Breast epithelium (tissue), 4 donors: ENCODE measurements at places on chromosomes 1 and 21.

DNA sequence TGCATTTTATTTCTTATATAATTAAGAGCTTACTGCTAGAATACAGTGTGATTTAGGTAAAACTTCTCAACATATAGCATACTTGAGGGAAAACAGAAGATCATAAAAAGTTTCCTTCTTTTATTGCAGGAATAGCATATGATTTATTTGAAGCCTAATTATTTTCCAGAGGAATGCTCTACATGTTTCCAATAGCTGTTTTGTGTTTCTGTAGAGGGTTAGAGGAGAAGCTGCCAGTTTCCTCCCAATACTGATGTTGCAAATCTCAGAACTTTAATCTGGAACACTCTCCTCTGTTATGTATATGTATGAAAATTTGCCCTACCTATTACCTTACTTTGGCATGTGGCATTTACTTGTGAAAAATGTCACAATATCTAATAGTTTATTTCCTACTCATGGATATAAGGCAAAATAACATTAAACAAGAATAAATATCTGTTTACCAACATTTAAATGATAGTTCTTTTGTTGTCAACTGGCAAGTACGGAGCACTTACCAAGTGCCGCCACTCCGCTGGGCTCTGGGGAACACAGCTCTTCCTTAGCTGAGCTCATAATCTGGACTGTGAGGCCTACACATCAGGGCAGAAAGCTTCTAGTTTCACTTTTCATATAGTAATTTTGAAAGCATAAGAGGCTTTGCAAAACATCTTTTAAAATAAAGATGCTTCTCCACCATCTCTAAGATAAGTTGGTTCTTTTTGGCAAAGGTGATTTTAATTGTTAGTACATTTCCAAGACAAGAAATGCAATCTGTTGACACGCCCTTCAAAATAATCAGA is 239.8 kb upstream of the C1orf105 start:
- peak overlapping the region; percentile 10 for H3K4me3 ChIP-seq
- no peak for DNase-seq
- peak overlapping the region; percentile 69 for H3K27ac ChIP-seq
- no peaks in the 10 kb centered on the region for H3K4me1 ChIP-seq
- H3K36me3 ChIP-seq = no peaks in the 10 kb centered on the region
- H3K27me3 ChIP-seq = no peaks in the 10 kb centered on the region

DNA sequence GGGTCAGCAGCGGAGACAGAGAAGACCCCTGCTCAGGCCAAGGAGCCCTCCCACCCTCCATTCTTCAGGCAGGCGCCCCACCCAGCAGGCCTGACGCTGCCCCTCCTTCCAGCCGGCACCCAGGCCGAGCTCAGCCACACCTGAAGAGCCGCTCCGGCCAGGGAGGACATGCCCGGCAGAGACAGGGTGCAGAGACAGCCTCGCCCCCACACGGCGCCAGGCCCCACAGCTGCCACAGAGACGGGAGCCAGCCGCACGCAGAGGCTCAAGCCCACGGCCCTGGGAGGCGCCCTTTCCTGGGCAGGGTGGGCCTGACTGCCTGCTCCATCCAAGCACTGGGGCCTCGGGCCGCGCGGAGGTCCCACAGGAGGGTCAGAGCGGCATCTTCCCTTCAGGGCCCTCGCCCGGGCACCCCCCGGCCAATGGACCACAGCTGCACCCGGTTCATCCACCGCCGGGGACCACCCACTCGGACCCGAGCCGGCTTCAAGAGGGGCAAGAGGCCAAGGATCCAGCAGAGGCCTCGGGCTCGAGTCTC is 5.2 kb downstream of the TTLL10 start:
- no peak overlapping the region for H3K4me3 ChIP-seq
- no peaks in the 10 kb centered on the region for H3K36me3 ChIP-seq
- no peaks in the 10 kb centered on the region for H3K4me1 ChIP-seq

DNA sequence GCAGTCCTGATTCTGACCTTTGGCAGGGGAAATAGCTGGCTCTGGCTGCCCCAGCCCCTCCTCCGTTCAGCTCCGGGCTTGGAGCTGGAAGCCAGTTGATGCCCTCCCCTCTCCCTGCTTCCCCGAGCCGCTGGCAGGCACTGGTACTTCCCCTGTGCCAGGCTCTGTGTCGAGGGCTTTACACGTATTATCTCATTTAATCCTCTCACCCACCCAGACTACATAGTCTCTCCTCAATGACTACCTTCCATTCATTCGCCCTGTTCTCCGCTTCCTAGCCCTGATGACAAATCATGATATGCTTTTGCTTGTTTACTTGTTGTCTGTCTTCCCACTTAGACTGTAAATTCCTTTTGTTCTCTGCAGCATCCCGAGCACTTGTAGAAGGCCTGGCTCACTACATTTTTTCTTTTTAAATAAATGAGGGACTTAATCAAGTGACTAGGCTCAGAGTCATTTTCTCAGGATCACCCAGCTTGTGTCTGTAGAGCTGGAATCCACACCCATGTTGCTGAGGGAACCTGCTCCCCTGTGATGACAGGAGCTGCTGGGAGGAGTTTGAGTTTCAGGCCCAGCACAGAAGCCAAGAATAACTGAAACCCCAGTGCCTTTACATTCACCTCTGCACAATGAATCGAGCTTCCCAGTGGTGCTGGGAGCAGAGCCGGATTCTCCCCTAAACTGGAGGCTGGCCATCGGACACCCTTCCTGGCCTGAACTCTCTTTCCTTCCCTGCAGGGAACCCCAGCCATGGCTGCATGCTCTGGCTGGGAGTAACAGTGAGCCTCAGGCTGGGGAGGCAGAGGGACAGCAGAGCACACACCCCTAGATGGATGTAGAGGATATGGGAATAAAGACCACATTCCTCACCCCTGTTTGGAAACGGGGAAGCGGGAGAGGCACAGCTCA is 58.3 kb downstream of the UBIAD1 start:
- no peaks in the 10 kb centered on the region for H3K4me1 ChIP-seq
- H3K4me3 ChIP-seq = no peak overlapping the region
- H3K27me3 ChIP-seq = no peaks in the 10 kb centered on the region
- no peak for DNase-seq
- no peak overlapping the region for H3K27ac ChIP-seq
- H3K36me3 ChIP-seq = no peaks in the 10 kb centered on the region

- no peaks in the 10 kb centered on the region for H3K36me3 ChIP-seq
- H3K27ac ChIP-seq = no peak overlapping the region
- no peak for DNase-seq
- H3K4me3 ChIP-seq = no peak overlapping the region
- H3K4me1 ChIP-seq = no peaks in the 10 kb centered on the region
Observed at GRCh38 chr1:100378956-100379355, 26.6 kb downstream of the CDC14A start.

GRCh38 chr1:19963636-19964035 is 15.8 kb downstream of the PLA2G2A start:
- no peaks in the 10 kb centered on the region for H3K27me3 ChIP-seq
- H3K4me1 ChIP-seq = no peaks in the 10 kb centered on the region
- DNase-seq = no peak
- H3K4me3 ChIP-seq = no peak overlapping the region
- H3K36me3 ChIP-seq = no peaks in the 10 kb centered on the region
- H3K27ac ChIP-seq = no peak overlapping the region

DNA sequence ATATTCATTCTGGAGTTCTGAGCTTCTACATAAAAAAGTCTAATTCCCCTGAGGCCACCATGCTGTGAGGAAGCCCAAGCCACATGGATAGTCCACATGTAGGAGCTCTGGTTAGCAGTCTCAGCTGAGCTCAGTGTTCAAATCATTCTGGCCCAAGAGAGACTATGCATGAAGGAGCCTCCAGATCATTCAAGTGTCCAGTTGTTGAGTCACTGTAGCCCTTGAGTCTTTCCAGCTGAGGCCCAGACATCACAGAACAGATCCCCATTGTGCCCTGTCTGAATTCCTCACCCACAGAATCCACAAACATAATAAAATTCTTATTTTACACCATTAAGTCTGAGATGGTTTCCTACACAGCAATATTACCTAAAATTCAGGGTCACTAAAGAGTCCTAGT is 107.0 kb upstream of the NGF start:
- H3K4me3 ChIP-seq = no peak overlapping the region
- no peaks in the 10 kb centered on the region for H3K36me3 ChIP-seq
- H3K4me1 ChIP-seq = no peaks in the 10 kb centered on the region
- no peaks in the 10 kb centered on the region for H3K27me3 ChIP-seq

DNA sequence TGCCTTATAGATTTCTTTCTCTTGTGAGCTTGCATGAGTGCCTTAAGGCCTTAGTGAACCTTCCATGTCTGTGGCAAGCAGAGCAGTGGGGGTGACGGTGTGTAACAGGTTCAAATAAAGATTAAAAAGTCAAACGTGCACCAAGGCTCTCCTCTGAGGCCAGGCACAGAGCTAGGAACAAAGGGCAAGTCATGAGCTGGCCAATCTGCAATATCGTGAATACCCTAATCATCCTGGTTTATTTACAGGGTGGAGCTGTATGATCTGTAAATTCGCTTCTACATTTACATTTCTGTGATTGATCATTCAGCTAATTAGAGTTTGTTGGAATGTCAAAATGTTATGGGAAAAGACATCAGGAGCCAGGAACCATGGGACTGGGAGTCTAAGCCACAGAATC is 120.2 kb downstream of the CAPN8 start:
- no peak overlapping the region for H3K4me3 ChIP-seq
- H3K36me3 ChIP-seq = no peaks in the 10 kb centered on the region
- DNase-seq = no peak
- no peaks in the 10 kb centered on the region for H3K27me3 ChIP-seq

DNA sequence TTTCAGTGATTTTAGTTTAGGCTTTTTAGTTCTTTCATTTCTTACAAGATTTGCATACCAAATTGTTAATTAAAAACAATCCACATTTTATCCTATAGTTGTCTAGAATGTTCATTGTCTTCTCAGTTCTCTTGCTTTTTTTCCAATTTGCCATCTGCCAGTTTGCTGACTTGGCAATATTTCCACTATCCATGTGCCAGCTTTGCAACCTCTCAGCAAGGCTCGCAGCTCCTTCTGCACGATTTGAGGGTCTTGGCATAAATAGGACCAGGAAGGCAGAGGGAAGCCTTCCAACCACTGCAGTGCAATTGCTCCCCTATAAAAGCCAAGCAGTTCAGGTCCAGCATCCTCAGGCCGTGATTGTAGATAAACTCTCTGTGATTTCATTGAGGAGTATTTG is 306.8 kb upstream of the FMN2 start:
- H3K27ac ChIP-seq = no peak overlapping the region
- H3K4me1 ChIP-seq = no peaks in the 10 kb centered on the region
- DNase-seq = no peak

- H3K36me3 ChIP-seq = no peaks in the 10 kb centered on the region
- no peak overlapping the region for H3K4me3 ChIP-seq
- H3K27ac ChIP-seq = no peak overlapping the region
- DNase-seq = no peak
- H3K27me3 ChIP-seq = no peaks in the 10 kb centered on the region
- peaks cover 16% of the 10 kb centered on the region for H3K4me1 ChIP-seq
Observed at GRCh38 chr1:27103498-27103897, 51.4 kb downstream of the SLC9A1 start.

DNA sequence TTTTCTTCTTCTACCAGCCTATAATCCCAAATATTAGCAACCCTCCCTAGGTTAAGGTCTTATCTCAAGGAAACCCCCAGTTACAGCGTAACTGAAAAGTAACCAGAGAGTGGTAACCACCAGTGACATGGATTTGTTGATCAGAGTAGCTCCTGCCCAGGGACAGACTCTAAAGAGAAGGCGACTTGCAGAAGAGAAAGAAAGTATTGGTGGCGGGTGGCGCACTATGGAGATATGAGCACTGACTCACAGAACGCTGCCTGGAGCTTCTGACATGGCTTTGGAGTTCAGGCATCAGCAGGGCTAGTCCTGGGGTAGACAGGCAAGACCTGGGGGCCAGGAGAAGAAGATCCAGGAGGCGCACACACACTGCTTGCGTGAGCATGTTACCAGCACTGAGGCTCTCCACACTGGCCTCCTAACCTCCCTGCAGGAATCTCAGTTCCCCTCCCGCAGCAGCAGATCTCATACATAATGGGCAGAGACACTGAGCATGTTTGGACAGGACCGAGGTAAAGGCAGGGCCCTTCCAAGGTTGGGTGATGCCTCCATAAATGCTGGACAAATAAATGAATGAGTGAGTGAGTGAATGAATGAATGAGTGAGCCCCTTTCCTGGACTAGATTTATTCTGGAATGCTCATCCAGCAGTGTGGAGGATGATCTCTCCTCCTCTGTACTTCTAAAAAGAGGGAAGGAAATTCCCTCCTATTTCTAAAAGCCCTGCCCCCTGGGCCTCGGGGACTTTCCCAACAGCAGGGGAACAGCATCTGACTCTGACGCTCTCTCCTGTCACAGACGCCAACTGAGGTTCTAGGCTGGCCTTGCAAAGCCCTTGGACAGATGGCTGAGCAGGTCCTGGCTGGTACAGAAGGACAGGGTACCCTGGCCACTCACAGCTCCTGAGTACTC is 175.5 kb downstream of the CLIC6 start:
- H3K27ac ChIP-seq = peak overlapping the region; percentile 84
- H3K36me3 ChIP-seq = peaks cover 5% of the 10 kb centered on the region
- no peaks in the 10 kb centered on the region for H3K27me3 ChIP-seq
- no peak for DNase-seq
- no peak overlapping the region for H3K4me3 ChIP-seq
- peaks cover 31% of the 10 kb centered on the region for H3K4me1 ChIP-seq

GRCh38 chr1:169072945-169073725 is 33.4 kb upstream of the ATP1B1 start:
- H3K36me3 ChIP-seq = peaks cover 4% of the 10 kb centered on the region
- H3K4me3 ChIP-seq = no peak overlapping the region
- H3K27ac ChIP-seq = peak overlapping the region; percentile 45
- no peaks in the 10 kb centered on the region for H3K27me3 ChIP-seq
- H3K4me1 ChIP-seq = no peaks in the 10 kb centered on the region

DNA sequence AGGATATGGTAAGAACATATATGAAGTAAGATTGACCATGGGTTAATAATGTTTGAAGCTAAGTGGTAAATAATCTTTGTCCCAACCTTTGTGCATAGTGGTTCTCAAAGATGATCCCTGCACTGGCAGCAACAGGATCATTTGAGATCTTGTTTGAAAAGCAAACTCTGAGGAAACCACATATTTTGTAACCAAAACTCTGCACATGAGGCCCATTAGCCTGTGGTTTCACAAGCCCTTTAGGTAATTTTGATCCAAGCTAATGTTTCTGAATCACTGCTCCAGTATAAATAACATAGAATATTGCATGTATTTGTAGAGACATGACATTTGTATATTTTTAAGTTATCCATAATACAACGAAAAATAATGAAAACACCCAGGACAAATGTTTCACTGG is 147.9 kb upstream of the RGS18 start:
- H3K27me3 ChIP-seq = no peaks in the 10 kb centered on the region
- DNase-seq = no peak
- no peaks in the 10 kb centered on the region for H3K36me3 ChIP-seq

DNA sequence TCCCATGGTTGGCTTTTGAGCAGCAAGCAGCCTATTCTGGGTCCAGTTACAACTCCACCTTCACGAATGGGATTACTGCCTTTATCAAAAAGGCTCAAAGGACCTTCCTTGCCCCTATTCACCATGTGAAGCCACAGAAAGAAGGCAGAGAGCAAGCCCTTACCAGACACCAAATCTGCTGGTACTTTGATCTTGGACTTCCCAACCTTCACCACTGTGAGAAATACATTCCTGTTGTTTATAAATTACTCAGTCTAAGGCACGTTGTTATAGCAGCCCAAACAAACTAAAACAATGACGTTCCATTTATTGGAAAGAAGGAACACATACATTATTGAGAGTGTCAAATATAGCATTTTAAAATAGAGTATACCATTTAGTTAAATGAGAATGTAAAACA is 1557.9 kb downstream of the PLA2G4A start:
- H3K27me3 ChIP-seq = no peaks in the 10 kb centered on the region
- no peak for DNase-seq
- H3K36me3 ChIP-seq = no peaks in the 10 kb centered on the region

- H3K4me3 ChIP-seq = no peak overlapping the region
- no peak for DNase-seq
- H3K36me3 ChIP-seq = no peaks in the 10 kb centered on the region
- no peak overlapping the region for H3K27ac ChIP-seq
- no peaks in the 10 kb centered on the region for H3K27me3 ChIP-seq
Observed at GRCh38 chr1:212794561-212795014, 2.9 kb downstream of the TATDN3 start.
